Skeletal muscle cell (primary cell): ENCODE measurements at places on chromosomes 3 and 15.

- no peak for DNase-seq
Measured at GRCh38 chr3:27590437-27591298, 106.5 kb upstream of the SLC4A7 start.

GRCh38 chr3:153513236-153513635, 351.2 kb downstream of the RAP2B start:
- DNase-seq, result no peak

DNA sequence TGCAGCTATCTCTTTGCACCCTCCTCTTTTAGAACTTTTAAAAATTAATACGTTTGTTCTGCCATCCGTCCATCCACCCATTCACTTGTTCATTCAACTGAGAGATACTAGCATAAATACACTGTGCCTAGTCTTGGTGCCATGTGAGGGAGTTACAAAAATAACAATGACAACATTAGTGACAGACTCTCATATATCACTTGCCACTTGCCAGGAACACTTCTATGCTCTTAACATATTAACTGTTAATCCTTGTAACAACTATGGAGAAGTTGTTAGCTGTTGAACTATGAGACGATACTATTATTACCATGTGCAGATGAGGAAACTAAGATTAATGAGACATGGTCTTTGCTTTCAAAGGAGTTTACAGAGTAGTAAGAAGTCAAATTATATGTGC, 33.6 kb downstream of the RPL39L start:
- no peak for DNase-seq

DNA sequence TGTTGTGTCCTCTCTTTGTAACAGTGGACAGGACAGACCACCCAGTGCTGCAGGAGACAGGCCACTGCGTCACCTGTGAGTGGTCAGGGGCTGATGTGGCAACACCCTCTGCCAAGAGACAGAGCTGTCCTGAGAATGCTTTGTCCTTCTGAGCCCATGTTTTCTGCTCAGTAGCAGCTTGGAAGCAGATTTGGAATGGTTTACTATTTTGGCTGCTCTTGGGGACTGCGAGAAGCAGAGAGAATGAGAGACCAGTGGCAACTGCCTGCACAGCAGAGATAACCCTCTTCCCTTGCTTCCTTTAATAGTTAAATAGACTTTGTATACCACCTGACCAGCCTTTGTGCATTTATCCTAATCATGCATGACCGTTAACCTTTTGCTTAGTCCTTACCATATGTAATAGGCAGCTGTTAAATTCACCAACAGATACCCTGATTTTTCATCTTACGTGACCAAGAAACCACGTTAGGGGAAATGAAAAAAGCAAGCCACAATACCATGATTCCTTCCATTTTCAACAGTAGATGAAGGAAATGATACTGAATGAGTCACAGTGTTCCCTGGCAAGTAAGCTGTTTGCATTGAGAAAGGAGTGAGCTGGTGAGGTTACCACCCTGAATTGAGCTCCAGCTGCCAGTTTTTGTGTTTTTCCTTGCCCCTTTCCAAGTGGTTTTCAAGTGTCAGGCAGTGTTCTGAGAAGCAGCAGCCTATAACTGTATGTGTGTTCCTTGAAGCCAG, 35.5 kb downstream of the B3GALNT1 start:
- peak; percentile 77 for DNase-seq

GRCh38 chr3:20741381-20741780, 555.4 kb upstream of the SGO1 start:
- no peak for DNase-seq

- no peak for DNase-seq
Measured at GRCh38 chr3:33006571-33007286, 55.3 kb downstream of the CCR4 start.

GRCh38 chr15:32677238-32677750, 35.8 kb downstream of the SCG5 start:
- no peak for DNase-seq

DNA sequence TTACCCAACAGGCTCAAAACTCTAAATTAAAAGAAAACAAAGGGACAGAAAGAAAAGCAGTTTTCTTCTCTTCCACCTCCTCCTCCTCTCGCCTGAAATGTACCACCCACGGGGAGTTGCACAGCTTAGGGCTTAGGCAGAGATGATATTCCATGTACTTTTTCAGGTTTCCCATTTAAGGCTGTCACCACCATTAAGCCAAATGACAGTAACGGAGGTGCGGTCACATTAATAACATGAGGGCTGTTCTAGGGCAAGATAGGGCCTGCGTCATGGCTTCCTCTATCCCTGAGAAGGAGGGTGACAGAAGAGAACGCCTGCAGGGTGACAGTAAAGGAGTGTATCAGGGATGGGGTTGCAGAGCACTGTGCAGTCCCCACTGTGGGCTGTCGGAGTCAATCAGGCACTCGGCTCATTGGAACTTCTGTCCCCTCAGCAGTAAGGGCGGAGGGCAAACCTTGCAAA, 51.7 kb upstream of the TJP1 start:
- DNase-seq, result no peak

- no peak for DNase-seq
Measured at GRCh38 chr3:188299068-188299467, 145.1 kb downstream of the LPP start.

GRCh38 chr3:53193466-53194209, 32.6 kb downstream of the PRKCD start:
- DNase-seq, result no peak

DNA sequence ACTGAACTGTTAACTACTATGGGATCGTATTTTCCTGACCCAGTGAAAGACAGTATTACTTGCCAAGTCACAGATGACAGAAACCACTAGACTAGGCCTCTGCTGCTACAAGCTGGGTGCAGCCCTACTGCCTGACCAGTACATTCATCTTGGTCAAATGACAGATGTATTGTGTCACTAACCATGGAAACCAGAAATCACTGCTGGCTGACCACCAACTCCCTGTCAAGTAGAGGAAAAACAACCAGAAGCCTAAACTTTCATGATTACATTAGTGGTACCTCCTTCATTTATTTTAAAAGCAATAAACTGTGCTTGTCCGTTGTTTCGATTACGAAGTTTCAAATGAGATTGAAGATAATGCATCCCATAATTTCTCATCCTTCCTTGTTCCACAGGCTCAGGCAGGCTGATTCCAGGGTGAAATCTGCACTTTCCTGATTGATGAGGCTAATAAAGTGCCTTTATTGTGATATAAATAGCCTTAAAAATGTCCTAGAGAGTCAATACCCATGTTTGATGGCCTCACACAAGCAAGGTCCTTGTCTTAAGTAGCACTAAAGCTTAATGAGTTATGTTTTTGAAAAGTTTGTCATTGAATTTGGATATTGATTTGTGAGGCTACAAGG, 309.7 kb downstream of the LSAMP start:
- DNase-seq, result peak; percentile 81

DNA sequence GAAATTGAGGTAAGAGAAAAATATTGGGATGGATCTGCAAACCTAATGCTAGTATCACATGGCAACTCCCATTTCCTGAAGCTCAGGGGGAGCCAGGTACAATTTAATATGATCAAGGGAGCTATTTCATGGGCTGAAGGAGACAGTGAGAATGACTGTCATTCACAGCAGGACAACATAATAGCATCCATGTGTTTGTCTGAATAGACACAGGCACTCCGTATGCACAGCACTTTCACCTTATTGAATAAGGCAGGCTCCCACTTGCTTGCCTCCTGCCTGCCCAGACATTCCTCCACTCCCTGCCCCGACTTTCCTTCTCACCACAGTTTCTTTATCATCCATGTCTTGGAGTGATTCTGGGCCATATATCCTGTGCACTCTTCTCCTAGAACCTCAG, 156.6 kb upstream of the SLC24A5 start:
- no peak for DNase-seq

- DNase-seq, result no peak
Measured at GRCh38 chr15:76773234-76773633, 131.9 kb downstream of the SCAPER start.

DNA sequence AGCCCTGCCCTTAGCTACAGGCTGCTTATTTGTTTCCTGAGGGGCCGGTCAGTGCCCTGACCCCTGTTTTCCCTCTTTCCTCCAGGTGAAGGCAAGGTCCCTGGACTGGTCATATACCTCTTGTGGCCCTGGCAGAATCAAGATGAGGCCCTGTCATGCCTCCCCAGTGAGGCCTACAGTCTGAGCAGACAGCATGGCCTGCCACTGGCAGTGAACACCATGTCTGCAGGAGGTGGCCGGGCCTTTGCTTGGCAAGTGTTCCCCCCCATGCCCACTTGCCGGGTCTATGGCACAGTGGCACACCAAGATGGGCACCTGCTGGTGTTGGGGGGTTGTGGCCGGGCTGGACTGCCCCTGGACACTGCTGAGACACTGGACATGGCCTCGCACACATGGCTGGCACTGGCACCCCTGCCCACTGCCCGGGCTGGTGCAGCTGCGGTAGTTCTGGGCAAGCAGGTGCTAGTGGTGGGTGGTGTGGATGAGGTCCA, 1.2 kb downstream of the KLHDC8B start:
- no peak for DNase-seq

DNA sequence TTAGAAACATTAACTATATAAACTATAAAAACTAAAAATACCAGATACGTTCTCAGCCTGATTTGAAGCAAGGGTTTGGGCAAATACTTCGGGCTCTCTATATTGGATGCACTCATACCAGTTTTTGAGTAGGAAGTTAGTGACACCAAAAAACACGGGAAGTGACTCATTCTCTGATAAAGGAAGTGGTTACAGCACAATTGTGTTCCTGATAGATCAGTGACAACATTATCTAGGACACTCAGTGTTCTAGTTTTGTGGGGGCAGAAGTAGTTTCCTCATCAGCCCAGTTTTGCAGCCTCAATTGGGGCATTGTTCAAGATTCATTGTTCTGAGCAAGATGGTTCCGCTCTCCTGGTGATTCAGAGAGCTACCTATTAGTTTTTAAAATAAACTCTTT, 469.6 kb upstream of the DPPA4 start:
- peak; percentile 14 for DNase-seq

DNA sequence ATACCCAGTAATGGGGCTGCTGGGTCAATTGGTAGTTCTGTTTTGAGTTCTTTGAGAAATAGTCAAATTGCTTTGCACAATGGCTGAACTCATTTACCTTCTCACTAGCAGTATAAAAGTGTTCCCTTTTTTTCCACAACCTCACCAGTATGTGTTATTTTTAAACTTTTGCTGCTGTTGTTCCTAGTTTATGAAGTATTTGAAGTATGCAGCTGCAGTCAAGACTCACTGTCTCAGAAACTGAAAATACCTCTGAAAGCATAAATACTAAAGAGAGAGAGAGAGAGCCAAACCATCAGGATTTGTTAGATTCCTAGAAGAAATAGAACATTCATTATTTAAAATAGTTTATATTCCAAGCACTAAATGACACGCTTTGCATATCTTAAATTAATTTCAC, 764.2 kb downstream of the NTRK3 start:
- DNase-seq, result no peak

DNA sequence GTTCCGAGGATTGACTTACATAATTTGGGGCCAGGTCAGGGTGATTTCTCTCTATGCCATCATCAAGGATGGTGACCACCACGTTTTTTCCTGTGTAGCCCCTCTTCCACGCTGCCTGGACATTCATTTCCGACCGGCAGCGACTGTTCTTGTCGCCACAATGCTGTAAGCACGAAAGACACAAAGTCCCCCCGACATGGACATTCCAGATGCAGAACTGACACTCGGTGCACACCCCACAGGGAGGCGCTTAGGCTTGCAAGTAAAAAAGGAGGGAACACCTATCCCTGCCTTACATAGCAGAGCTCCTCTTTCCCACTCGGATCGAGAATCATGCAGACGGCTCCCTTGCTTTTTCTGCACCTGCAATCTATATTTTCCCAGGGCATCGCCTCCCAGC, 58.2 kb downstream of the PCSK6 start:
- no peak for DNase-seq

GRCh38 chr15:100783760-100784492, 95.7 kb upstream of the ALDH1A3 start:
- DNase-seq, result no peak

GRCh38 chr15:27260523-27260922, 289.5 kb downstream of the GABRG3 start:
- no peak for DNase-seq

DNA sequence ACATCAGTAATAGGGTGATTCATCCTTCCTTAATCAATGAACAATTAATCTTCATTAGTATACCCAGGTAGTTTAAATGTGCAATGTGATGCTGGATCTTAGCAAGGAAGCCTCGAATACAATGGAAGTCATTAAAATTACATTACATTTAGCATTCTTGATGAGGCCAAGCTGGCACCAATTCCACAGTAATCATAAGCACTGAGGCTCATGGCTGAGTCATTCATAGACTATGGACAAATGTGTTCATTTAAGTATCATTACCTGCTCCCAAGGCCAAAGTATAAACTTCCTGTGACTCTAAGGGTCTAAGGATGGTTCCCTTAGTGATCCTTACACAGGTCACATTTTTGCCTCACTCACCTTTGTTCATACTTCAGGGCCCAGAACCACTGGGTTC, 266.4 kb upstream of the CDIN1 start:
- no peak for DNase-seq

DNA sequence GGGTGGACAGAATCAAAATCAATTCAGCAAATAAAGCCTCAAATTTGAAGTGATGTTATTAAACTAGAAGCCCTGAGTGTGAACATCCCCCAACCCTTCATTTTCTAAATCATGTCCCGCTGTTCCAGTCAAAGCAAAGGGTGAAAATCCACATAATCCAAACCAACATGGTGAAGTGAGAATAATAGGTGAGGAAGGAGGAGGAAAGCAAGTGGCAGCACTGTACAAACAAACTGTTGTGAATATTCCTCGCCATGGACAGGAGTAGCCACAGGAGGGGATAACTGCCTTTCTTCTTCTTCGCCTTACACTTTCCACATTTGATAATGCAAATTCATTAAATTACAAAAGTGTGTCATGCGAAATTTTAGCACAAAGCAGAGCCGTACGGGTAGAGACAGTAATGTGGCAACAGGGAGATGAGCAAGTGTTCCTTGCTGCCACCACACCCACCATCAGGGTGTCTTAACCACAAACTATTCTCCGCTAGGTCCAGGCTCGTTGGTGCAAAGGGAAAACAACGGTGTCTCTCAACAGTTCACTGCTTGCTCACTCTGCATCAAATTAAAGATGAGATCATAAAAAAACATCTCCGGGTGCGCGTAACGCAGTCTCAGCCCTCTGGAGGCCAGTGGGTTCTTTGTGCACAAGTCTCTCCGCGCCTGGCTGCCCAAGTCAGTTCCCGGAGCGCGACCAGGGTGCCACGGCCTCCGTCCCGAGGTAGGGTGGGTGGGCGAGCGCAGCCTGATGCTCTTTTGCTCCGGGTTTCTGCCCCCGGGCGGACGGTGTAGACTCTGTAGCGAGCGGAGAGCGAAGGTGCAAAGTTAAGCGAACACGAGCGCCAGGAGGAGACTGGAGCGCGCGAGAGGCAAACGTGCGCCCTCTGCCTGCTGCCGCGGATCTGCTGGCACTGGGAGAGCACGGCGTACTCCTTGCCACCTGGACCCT, 6.7 kb downstream of the EPHA3 start:
- no peak for DNase-seq
